ENCODE measurements at places on chromosomes 11 and 22.

DNA sequence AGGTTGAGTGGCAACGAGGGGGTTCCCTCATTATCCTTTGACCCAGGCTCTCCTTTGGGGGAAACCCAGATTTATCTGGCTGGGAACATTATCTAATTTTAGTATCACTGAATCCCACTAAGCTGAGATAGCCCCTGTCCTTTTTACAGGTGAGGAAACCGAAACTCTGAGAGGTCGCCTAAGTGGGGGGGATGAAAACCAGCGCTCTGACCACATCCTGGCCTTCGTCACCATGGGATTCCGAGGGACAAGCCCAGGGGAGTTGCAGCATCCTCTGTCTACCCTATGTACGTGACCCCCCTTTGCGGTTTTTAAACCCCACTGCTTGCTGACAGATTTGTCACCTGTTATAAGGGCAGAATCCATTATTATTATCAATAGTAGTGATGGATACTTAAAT, 61.0 kb downstream of the ISX start:
- DNase-seq = no peak

DNA sequence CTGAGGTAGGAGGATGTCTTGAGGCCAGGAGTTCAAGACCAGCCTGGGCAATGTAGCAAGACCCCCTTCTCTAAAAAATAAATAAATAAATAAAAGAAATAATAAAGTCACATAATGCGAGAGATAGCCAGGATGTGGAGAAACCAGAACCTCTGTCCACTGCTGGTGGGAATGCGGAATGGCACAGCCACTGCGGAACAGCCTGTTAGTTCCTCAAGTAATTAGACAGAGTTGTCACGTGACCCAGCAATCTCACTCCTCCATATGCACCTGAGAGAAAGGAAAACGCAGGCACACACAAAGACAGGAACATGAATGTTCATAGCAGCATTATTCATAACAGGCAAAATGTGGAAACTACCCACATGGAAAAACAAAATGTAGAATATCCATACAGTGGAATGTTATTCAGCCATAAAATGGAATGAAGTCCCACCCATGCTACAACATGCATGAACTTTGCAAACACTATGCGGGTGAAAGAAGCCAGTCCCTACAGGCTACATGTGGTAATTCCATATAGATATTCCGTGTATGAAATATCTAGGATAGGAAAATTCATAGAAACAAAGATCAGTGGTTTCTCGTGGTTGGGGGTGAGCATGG, 27.4 kb downstream of the LIF start:
- DNase-seq = no peak

DNA sequence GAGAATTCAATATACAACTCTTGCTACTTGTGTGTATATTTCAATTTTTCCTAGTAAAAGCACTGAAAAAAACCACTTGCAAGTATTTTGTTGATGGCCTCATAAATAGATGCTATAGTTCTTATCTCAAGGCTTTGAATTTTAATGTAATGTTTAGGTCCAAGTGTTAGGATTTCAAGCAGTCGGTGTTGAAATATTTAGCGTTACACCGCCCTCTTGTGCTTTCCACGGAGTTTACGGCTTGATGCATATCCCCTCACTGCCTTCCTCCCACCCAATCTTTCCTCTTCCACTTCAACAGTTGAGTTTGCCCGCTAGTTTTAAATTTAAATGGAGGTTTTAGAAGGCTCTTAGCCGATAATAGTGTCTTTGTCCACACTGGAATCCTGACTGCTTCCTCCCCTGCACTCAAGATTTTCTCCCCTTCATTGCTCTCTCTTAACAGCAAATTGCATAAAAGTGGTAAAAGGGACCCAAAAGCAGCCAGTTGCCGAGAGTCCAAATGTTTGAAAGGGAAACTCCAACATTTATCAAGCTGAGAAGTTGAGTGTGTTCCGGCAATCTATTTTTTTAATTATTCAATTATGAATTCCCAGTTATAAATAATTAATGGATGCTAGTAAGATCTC, 25.9 kb upstream of the HTATIP2 start:
- no peak for DNase-seq

- DNase-seq = no peak
These were observed 175.2 kb downstream of the MAML2 start for GRCh38 chr11:96167787-96168186.

DNA sequence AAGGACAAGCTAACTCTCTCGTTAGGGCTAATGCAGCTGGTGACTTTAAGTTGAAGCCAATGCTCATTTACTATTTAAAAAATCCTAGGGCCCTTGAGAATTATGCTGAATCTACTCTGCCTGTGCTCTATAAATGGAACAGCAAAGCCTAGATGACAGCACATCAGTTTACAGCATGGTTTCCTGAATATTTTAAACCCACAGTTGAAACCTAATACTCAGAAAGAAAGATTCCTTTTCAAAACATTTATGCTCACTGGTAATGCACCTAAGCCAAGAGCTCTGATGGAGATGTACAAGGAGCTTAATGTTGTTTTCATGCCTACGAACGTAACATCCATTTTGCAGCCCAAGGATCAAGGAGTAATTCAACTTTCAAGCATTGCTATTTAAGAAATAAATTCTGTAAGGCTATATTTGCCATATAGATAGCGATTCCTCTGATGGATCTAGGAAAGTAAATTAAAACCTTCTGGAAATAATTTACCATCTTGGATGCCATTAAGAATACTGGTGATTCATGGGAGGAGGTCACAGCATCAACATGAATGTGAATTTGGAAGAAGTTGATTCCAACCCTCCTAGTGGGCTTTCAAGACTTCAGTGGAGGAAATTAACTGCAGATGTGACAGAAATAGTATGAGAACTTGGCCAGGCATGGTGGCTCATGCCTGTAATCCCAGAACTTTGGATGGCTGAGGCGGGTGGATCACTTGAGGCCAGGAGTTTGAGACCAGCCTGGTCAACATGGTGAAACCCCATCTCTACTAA, 14.5 kb downstream of the XNDC1N start:
- no peak for DNase-seq

- peak; percentile 20 for DNase-seq
These were observed 13.4 kb upstream of the NECTIN1 start for GRCh38 chr11:119742263-119742861.

DNA sequence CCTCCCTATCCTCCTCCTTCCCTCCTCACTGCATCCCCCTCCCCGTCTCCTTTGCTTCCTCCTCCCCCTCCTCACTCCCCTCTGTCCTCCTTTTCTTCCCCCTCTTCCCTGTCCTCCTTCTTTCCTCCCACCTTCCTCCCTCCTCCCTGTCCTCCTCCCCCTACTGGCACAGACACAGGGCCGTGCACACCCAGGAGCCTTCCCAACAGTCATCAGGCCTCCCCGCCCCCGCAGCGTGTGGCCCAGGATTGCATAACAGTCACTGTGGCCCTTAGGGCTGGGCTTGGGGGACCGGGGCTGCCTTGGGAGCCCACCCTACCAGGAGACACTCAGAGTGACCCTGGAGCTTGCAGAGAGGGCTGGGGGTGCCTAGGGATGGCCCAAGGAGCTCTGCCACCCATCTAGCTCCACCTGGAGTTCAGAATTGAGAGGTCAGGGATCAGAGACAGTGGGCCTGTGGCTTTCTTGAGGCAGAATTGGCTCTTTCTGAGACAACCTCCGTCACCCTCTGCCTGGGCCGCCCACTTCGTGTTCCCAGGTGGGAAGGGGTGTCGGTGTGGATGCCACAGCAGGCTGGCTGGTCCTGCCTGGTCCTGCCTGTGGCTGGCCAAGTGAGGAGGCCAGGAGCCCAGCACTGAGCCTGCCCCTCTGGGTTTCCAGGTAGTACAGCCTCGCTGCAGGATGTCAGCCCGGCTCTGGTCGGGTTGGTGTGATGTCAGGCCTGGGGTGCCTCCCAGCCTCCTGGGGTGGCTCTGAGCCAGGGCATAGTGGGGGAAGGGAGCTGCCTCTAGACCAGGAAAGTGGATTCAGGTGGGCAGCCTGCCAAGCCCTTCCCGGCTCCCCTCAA, 1.6 kb downstream of the SPI1 start:
- DNase-seq = no peak

DNA sequence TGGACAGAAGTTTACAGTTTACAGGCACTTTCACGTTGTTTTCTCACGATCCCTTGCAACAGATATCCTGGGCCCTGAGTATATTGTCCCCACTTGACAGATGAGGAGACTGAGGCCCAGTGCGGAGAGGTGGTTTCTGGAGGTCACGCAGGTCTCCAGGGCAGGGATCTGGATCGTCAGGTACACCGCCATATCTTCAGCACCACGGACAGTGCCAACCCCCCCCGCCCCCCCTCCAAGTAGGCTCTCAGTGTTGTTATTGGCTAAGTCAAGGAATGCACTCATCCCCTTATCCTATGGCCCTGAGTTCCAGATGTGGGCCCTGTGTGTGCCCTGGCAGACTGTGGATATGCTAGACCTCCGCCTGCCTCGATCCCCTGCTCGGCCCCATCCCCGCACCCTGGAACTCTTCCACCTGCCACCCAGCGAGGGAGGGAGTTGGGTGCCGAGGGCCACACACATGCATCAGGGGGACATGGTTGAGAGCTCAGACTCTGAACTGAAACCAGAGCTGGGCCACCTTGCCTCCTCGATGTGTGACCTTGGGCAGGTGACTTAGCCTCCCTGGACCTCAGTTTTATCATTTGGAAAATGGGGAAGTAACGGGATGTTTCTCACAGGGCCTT, 37.5 kb downstream of the MPPED1 start:
- DNase-seq = no peak

GRCh38 chr11:103112364-103112763, 3.1 kb downstream of the DYNC2H1 start:
- DNase-seq = no peak

DNA sequence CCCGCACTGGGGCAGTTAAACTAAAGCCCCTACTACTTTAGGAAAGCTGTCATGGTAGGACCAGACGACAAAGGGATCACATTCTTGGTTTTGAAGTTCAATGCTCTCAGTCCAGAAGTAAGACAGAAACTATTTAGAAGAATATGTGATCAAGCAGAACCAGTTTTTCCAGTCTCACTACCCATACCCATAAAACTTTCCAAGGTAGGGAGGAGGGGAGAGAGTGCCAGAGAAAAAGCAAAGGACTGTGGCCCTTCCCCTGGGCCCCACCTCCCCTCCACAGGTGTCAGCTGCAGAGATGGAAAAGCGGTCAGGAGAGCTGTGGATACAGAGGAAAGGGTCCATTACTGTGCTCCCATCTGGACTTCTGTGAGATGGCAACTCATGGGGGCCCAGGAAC, 587.1 kb downstream of the SOX6 start:
- DNase-seq = no peak

DNA sequence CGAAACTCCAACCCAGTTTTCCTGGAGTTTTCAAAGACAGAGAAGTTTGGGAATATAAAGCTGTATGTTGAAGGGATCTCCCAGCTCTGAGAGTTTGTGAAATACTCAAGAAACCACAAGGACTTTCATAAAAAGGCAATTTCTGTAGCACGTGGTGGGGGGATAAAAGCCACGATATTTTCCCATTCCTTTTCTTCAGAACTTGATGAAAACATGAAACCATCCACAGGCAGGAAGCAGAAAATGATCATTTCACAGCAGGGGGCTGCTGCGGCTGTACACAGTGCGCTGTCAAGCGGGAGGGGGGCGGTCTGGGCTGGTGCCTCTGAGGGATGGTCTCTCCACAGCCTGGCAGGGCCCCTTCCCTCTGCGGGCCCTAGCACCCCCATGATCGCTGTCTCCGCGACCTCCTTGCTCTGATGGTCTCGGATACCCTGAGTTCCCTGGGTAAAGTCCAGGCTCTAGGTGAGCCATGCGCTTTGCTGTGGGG, 423.2 kb downstream of the MN1 start:
- DNase-seq = no peak

DNA sequence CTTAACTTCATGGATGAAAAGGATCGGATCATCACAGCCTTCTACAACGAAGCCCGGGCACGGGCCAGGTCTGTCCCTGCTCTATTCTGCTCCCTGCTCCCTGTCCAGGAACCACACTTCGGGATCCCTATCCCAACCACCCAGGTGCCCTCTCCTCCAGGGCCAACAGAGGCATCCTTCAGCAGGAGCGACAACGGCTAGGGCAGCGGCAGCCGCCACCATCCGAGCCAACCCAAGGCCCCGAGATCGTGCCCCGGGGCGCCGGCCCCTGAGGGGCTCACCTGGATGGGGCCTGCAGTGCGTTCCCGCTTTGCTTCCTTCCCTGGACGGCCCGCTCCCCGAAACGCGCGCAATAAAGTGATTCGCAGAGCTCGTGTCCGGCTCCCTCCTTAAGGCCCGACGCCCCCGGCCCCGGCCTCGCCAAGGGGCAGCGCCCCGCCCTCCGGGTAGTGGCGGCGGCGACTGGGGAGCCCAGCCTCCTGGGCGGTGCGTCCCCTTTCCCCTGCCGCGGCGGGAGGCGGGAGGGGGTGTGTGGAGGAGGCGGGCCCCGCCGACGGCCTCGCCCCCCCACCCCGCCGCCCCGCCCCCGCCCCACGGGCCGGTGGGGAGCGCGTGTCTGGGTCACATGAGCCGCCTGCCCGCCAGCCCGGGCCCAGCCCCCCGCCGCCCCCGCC, at the start of gene VEGFB:
TSS of gene VEGFB (plus strand) at position 672 of the 674 bp plus-strand sequence. CDS start 250 bp downstream, outside the sequence.
- peak; percentile 64 for DNase-seq

- DNase-seq = no peak
These were observed 44.0 kb upstream of the C11orf87 start for GRCh38 chr11:109378034-109378433.

DNA sequence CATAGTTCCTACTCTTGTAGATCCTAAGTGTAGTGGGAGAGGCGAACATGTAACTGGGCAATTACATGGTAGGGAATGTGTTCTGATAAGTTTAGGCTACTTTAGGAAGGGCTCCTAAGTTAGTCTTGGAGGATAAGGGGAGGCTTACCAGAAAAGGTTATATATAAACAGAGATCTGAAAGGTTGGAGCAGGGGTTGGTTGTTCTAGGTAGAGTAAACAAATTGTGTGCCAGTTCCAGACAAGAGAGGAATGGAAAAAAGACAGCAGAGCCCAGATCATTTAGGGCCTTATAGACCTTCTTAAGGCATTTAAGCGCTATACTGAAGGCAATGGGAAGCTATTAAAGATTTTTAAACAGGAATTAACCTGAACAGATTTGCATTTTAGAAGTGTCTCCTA, 74.4 kb downstream of the TRIM44 start:
- DNase-seq = no peak

DNA sequence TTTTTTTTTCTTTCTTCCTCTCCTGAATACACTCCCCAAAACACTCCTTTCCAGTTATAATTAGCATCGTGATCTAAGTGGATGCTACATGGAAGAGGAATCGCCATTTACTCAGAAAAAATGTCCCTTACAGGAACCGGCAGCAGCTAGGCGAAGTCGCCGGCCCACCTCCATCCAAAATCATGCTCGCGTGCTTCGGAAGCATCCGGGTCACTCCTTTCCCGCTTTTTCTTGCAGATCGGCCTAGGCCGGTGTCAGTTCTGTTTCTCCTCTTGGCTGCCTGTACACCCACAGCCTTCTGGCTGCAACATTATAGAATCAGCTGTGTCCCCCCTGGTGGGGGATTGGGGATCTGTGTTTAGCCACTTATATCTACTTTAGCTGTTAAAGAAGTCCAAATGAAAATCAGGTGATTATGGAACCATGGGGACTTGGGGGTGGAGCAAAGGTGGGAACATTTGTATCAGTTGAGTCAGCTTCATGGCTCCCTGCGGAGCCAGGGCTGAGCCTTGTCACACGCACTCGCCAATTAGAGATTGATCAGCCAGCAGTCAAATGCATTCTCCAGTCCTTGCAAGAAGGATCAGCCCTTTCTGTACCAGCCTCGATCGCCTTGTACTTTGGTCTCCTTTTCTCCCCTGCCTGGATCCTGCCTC, 36.3 kb downstream of the ASRGL1 start:
- DNase-seq = no peak

GRCh38 chr11:76077575-76078150, 128.6 kb downstream of the WNT11 start:
- DNase-seq = no peak

Measured in stimulated activated CD4-positive, alpha-beta T cell treated with anti-CD3 and anti-CD28 coated beads, TNF-alpha, amount 100 ng/mL, for 4 hours (primary cell).